SK-N-SH (cell line): ENCODE measurements at places on chromosomes 5 and 9. TPM values are rescaled to one million over a fixed set of nuclear protein-coding genes. Genes with fewer than 3 reads are reported as not detected.

DNA sequence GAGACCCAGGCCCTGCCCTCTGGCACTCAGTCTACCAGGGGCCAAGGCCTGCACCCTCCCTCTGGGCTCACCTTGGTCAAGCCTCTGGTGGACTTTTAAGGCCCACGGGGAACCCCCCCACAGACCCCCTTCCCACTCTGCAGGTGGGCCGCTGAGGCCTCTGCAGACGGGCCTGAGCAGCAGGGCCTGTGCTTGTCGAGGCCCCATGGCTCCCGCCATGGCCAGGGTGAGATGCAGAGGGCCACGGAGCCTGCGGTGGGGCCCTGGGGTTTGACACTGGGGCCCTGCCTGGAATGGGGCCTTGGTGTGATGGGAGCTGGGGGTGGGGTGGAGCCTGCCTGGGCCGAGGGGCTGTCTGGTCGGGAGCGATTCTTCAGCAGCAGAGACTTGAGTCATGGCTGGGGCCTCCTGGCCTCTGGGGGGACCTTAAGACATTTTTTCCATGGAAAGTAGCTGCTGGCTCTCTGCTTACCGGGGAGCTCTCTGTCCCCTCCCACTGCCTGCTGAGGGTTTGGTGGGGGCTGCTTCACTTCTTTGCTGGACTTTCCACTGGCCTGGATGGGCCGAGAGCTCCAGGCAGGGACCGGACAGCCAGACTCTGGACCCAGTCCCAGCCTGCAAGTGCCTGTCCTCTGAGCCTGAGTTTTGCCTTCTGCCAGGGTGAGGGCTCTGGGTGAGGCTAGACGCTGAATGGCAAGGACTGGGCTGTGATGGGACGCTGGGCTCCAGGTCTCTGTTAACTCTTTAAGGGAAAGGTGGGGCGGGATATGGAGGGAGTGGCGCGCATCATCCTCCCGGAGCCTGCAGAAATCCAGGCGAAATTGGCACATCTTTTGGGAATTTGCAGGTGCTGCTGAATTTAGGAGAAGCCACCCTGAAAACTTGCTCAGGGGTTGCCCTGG, 132.2 kb downstream of the RXRA start:
- H3K27ac ChIP-seq, result no peak overlapping the region
- H3K36me3 ChIP-seq, result no peaks in the 10 kb centered on the region
- no peak overlapping the region for H3K4me3 ChIP-seq
- no peak for DNase-seq
- no peaks in the 10 kb centered on the region; the same call in 1 of the 2 replicates for H3K27me3 ChIP-seq

- DNase-seq, result no peak
- peaks cover 3% of the 10 kb centered on the region; the same call in 1 of the 2 replicates for H3K4me1 ChIP-seq
- H3K36me3 ChIP-seq, result no peaks in the 10 kb centered on the region
- no peaks in the 10 kb centered on the region for H3K27me3 ChIP-seq
- H3K27ac ChIP-seq, result no peak overlapping the region
- no peak overlapping the region for H3K4me3 ChIP-seq
These were observed 13.0 kb upstream of the SPINK4 start for GRCh38 chr9:33227008-33227398.

DNA sequence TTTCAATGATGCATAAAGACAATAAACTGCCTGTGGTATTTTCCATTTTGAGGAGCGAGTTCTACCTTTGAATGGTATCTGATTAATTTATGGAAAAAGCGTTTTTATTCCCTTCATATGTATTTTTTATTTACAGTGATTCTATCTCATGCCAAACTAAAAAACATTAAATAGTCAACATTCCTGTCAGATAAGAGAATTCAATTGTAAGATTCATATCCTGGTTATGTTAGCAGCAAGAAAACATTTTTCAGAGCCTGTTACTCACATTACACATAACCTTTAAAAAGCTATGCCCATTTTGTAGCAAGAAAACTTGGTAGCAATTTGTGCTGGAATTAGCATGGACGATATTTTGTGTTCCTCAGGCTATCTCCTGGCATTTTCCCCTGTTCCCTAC, 55.1 kb upstream of the PRLR start:
- no peaks in the 10 kb centered on the region for H3K27me3 ChIP-seq
- H3K27ac ChIP-seq, result no peak overlapping the region
- DNase-seq, result no peak
- no peak overlapping the region for H3K4me3 ChIP-seq
- H3K36me3 ChIP-seq, result no peaks in the 10 kb centered on the region
- no peaks in the 10 kb centered on the region for H3K4me1 ChIP-seq

GRCh38 chr9:70835323-70835722, 286.1 kb downstream of the TRPM3 start:
- no peak for DNase-seq
- no peak overlapping the region for H3K4me3 ChIP-seq
- H3K36me3 ChIP-seq, result no peaks in the 10 kb centered on the region
- no peak overlapping the region for H3K27ac ChIP-seq
- no peaks in the 10 kb centered on the region for H3K4me1 ChIP-seq
- H3K27me3 ChIP-seq, result peaks cover 7% of the 10 kb centered on the region; the same call in 1 of the 2 replicates

- H3K27me3 ChIP-seq, result no peaks in the 10 kb centered on the region; the same call in 1 of the 2 replicates
- no peaks in the 10 kb centered on the region for H3K36me3 ChIP-seq
- H3K27ac ChIP-seq, result no peak overlapping the region
These were observed 219.2 kb downstream of the AGTPBP1 start for GRCh38 chr9:85522459-85523092.

DNA sequence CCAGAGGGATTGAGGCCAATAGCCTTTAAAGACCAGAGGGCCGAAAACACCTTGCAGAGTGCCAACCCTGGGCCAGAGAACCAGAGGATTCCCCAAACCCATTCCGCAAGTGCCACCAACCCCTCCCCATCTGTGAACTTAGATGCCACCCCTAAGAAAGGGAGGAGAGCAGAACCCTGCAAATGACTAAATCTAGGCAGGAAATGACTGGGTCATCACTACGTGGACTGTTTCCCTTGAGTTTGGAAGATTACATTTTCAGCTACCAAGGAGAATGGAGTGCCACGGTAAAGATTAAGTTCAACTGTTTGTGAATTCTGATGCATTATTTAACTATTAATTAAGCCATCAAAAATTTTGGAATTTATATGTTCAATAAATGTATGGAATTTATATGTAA, 142.8 kb downstream of the ENC1 start:
- H3K4me3 ChIP-seq, result no peak overlapping the region
- no peak overlapping the region for H3K27ac ChIP-seq
- DNase-seq, result no peak
- H3K4me1 ChIP-seq, result no peaks in the 10 kb centered on the region
- H3K27me3 ChIP-seq, result no peaks in the 10 kb centered on the region

DNA sequence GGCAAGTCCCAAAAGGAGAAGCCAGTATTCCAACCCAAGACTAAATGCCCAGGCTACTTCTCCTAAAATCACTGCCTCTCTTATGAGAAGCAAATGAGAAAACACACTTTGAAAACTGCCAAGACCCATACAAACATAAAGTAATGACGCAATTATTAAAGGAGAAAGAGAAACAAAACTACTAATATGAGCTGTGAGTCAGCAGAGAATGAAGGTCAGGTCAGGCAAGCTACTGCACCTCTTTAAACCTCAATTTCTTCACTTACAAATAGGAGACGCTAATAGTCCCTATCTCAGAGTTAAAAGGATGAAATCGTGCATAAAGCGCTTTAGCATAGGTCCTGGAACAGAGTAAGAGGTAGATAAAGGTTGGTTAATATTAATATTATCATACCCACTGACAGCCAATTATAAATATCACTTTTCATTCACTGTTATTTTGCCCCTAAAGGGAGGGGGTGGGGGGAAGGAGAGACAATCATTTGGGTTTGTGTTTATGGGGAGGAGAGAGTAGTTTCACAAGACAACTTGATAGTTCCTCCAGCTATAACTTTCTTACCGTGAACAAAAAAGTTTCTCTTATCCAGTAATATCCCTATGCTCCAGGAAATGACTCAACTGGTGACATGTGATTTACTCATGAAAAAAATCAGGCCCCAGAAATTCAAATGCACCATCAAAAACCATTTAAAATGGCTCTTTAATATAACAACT, 3.6 kb downstream of the PSMB7 start:
- H3K36me3 ChIP-seq, result peaks cover 70% of the 10 kb centered on the region
- H3K4me1 ChIP-seq, result peaks cover 50% of the 10 kb centered on the region
- DNase-seq, result no peak
- no peaks in the 10 kb centered on the region for H3K27me3 ChIP-seq
- no peak overlapping the region for H3K4me3 ChIP-seq

DNA sequence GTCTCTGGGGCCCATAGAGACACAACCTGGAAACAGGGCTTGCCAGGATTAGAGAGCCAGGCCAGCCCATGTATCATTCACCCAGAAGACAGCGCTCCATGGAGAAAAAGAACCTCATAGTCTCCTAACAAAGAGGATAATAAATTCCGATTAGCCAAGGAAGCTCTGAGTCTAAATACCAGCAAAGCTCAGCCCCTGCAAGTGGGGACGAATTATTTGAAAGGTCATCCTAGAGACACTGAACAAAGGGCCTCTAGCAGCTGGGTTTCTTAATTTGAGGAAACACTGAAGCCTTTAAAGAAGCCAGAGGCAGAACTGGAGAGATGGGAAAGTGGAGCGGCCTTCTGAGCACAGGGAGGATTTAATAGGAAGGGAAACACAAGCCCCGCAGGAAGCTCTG, 287.1 kb upstream of the ZNF462 start:
- no peaks in the 10 kb centered on the region for H3K4me1 ChIP-seq
- H3K27me3 ChIP-seq, result no peaks in the 10 kb centered on the region
- no peak overlapping the region for H3K4me3 ChIP-seq
- no peaks in the 10 kb centered on the region for H3K36me3 ChIP-seq
- DNase-seq, result no peak
- no peak overlapping the region for H3K27ac ChIP-seq

DNA sequence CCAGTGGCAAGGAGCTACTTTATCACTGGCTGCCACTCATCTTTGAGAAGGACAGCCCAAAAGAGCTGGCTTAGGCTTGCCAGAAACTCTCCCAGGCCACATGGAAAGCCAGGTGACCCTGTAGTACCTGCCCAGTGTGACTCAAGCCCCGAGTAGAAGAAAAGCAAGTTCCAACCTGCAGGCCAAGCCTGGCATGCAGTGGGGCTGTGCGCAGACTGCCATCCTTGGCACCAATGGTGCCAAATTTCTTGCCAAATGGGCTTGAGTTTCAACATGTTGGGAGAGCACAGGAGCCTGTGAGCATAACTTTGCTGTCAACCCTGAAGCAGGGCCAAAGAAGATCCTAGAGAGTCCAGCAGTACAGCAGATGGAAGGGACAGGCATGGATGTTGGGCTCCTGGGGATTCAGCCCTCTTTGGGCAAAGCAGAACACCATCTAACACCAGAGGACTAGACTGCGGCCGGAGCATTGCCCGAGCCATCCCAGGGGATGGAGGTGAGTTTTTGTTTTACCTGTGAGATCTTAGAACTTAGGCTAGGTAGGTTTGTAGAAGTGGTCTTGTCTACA, 27.3 kb upstream of the SHB start:
- H3K4me1 ChIP-seq, result no peaks in the 10 kb centered on the region
- no peaks in the 10 kb centered on the region for H3K36me3 ChIP-seq
- H3K27me3 ChIP-seq, result no peaks in the 10 kb centered on the region
- H3K27ac ChIP-seq, result no peak overlapping the region
- no peak for DNase-seq
- H3K4me3 ChIP-seq, result no peak overlapping the region

- peaks cover 16% of the 10 kb centered on the region; the same call in 1 of the 2 replicates for H3K4me1 ChIP-seq
- H3K27ac ChIP-seq, result peak overlapping the region; percentile 95
- H3K36me3 ChIP-seq, result peaks cover 9% of the 10 kb centered on the region
- peak; percentile 81 for DNase-seq
These were observed 7.5 kb downstream of the ZNF608 start for GRCh38 chr5:124738681-124739633.

DNA sequence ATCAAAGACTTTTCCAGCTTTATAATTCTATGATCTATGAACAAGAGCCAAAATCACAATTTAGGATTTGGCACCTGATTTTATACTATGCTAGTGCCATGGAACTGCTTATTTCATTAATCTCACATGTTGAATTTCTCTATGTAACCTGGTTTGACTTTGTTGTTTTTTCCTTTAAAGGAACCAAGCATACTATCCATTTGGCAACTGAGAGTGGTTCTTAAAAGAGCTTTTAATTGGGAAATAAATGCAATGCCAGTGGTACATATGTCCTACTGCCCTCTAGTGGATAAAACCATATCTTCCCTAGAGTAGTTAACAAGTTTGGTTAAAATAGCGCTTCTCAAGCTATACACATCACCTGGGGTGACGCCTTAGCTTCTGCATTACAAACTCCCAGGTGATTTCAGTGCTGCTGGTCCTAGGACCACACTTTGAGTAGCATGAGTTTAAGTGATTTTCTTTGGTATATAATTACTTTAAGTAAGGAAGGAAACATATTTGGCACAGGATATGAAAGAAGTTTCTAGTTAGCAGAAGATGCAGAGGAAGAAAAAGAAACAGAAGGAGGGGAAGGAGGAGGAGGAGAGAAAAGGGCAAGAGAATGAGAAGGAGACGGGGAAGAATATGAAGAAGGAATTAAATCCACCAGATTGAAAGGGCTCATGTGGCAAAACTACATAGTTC, 56.8 kb downstream of the FGF10 start:
- H3K27me3 ChIP-seq, result no peaks in the 10 kb centered on the region
- no peak overlapping the region for H3K27ac ChIP-seq
- H3K36me3 ChIP-seq, result no peaks in the 10 kb centered on the region
- DNase-seq, result peak; percentile 8
- H3K4me1 ChIP-seq, result no peaks in the 10 kb centered on the region

GRCh38 chr5:9301200-9301599, 244.7 kb downstream of the SEMA5A start:
- no peaks in the 10 kb centered on the region for H3K4me1 ChIP-seq
- H3K36me3 ChIP-seq, result no peaks in the 10 kb centered on the region
- no peaks in the 10 kb centered on the region for H3K27me3 ChIP-seq

GRCh38 chr9:109028457-109028856, 15.2 kb upstream of the CTNNAL1 start:
- H3K4me3 ChIP-seq, result no peak overlapping the region
- H3K27ac ChIP-seq, result no peak overlapping the region
- no peaks in the 10 kb centered on the region for H3K4me1 ChIP-seq
- no peaks in the 10 kb centered on the region for H3K27me3 ChIP-seq

DNA sequence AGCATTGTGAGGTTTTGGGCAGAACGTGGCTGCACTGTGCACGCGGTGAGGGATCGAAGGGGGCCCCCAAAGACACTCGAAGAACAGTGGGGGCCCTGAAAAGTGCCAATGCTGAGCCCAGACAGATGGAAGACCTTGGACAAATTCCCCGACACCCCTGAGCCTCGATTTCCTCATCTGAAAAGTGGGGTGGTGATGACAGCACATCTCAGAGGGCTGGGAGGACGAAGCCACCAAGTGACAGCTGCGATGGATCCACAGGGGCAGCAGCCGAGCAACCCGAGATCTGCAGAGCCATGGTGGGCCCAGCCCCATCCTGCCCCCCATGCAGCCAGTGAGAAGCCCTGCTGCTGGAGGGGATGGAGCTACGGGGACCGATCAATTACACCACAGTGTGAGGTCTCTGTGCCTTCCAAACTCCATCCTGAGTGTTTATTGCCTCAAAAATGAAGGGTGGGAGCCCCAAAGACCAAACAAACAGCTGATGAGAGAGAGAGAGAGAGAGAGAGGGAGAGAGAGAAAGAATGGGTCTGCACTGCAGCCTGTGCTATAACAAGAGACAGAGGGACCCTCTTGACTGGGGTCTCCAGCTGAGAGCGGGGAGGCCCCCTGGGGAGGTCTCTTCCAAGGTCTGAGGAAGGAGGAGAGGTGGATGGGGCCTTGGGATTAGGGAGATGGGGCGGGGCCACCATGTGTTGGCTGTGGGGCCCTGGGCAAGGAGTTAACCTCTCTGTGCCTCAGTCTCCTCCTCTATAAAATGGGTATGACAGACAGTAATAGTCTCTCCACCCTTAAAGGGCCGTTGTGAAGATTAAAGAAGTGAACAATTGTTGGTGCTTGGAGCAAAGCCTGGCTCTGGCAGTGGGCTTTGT, 134.4 kb upstream of the IER5L start:
- H3K27ac ChIP-seq, result no peak overlapping the region
- H3K4me1 ChIP-seq, result no peaks in the 10 kb centered on the region; the same call in 1 of the 2 replicates
- H3K36me3 ChIP-seq, result no peaks in the 10 kb centered on the region
- H3K4me3 ChIP-seq, result no peak overlapping the region

CCDC187 gene
- not detected in 2 replicates for polyA plus RNA-seq

INSL4 gene
- polyA plus RNA-seq, result not detected in 2 replicates

RELL2 gene
- polyA plus RNA-seq, result 15.6 and 16.1 TPM in 2 replicates

FUT7 gene
- polyA plus RNA-seq, result not detected in 2 replicates

SNX24 gene
- 8.2 and 9.9 TPM in 2 replicates for polyA plus RNA-seq
